Natural killer cell treated with Interleukin-12 subunit alpha and Interleukin-12 subunit beta and Interleukin-15 and Interleukin-18, amount 100 ng/mL, for 72 hours (primary cell): ENCODE measurements at places on chromosomes 2 and 18. TPM values are rescaled to one million over a fixed set of nuclear protein-coding genes. Genes with fewer than 3 reads are reported as not detected.
A peak's percentile ranks its signal among the peaks of the same experiment; 100 is the strongest.

- H3K4me1 ChIP-seq, result no peaks in the 10 kb centered on the region
- H3K4me3 ChIP-seq, result no peak overlapping the region
Measured at GRCh38 chr2:39991298-39991697, 212.2 kb upstream of the THUMPD2 start.

DNA sequence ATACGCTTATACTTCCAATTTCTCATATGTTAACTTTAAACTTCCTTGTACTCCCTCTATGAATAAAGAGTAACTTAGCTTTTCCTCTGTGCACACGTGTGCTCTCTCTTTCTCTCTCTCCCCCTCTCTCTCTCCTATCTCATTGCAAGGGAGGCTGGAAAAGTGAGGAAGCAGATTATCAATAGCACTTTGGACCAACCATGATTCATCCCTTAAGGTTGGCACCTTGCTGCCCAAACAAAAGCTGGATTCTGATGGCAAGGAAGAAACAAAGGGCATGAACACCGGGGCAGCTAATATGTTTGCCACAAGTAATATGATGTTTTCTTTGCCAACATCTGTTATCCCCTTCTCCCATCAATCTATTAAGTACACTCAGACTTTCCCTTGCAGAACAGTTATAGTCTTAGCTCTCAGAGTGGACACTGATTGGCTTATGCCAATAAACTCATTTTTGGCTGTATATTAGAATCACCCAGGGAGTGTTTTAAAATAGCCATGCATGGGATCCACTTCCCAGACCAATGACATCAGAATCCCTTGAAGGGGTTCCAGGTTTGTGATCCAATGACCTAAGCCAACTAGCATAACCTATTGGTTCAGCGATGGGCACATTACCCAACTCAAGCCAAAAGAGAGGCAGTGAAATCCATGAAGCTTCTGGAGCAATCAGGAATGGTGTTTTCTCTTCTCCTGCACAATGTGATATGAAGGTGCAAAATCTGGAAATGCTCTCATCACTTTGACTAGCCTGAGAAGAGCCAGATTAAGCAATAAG, 60.3 kb downstream of the MREG start:
- DNase-seq, result no peak
- H3K4me3 ChIP-seq, result no peak overlapping the region
- no peak overlapping the region for H3K27ac ChIP-seq
- no peaks in the 10 kb centered on the region for H3K36me3 ChIP-seq
- no peaks in the 10 kb centered on the region for H3K27me3 ChIP-seq

DNA sequence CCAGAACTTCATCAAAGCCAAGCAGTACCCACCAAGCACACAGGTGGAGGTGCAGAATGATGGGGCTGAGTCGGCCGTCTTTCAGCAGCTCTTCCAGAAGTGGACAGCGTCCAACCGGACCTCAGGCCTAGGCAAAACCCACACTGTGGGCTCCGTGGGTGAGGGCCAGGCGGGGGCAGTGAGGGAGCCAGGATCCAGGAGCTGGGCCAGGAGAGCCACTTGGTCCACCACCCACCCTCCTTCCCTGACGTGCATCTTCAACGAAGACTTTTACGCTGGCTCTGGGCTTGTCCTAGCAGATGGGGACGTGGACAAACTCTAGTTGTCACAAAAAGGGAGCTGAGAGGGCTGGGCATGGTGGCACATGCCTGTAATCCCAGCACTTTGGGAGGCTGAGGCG, 11.8 kb downstream of the VIL1 start:
- no peak overlapping the region for H3K27ac ChIP-seq
- H3K4me3 ChIP-seq, result no peak overlapping the region
- no peaks in the 10 kb centered on the region for H3K4me1 ChIP-seq
- H3K27me3 ChIP-seq, result no peaks in the 10 kb centered on the region
- no peak for DNase-seq

DNA sequence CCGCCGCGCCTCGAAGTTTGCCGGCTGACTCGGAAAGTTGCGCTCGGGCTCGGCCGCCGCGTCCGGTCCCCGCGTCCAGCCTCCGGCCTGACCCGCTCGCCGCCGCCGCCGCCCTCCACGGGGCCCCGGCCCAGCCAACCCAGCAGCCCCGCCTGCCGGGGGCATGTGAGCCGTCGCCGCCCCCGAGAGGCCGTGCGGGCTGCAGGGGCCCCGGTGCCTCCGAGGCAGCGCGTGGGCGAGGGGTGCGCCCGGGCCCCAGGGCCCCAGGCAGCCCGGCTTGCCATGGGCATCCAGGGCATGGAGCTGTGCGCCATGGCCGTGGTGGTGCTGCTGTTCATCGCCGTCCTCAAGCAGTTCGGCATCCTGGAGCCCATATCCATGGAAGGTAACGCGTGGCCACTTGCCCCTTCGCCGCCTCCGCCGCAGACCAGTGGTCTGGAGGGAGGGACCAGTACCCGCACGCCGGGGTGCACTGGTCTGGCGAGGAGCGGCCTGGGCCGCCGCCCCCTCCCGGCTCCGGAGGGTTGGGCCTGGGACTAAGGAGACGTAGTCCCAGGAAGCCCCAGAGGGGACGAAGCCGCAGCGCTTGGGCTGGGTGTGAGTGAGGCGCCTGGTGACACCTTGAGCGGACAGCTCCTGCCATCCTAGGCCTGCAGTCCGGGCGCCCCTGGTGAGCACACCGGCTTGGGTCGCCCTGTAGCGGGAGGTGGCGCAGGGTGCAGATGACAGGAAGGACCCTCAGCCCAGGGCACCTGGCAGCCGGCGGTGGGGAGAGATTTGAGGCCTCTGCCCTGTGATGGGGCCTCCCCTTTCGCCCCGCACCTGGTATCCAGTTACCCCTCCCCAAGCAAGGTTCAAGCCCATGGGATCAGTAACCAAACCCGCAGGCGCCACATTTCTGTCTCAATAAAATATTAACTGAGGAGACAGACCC, 49.9 kb downstream of the KCNIP3 start:
- peak overlapping the region; percentile 44 for H3K4me3 ChIP-seq
- peaks cover 22% of the 10 kb centered on the region for H3K27me3 ChIP-seq
- no peaks in the 10 kb centered on the region for H3K36me3 ChIP-seq

DNA sequence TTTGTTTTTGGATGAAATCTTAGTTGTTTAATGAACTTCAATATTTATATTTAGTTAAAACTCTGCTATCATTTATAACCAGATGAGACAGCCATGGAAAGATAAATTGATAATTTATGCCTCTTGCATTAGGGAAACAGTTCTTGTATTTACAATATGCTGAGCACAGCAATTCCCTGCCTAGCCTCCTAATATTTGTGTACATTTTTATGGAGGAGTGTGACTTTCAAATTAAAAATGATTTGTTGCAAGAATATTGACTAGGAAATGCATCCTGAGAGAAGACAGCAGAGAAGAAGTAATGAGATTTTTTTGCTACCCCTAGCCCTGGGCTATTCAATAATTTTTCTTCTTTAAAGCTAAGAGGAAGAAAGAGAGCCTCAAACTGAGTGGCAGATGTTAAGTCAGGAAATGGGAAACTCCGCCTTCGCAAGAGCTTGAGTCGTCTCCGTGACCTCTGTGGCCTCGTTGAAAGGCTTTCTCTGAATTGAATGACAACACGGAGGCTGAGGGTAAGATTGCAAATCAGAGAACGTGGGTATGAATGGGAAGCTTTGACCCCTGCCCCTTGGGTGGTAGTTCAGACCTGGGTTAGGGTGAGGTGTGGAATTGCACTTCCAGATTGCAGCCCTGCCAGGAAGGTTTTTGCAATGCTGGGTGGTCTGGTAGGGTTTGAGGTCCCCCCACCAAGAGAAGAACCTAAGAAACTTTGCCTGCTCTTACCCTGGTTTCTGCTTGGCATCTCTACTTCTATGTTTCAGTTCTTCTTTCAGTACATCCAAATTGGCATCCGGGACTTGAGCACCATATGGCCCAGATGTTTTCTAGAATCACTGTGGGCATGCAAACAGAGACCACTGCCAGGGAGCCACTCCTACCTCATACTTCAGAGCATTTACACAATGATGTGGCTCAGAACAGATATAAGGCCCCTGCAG, 210.3 kb upstream of the RBMS1 start:
- peaks cover 6% of the 10 kb centered on the region for H3K36me3 ChIP-seq
- no peak overlapping the region for H3K27ac ChIP-seq
- peaks cover 27% of the 10 kb centered on the region for H3K27me3 ChIP-seq
- no peak for DNase-seq
- no peaks in the 10 kb centered on the region for H3K4me1 ChIP-seq

- H3K27ac ChIP-seq, result no peak overlapping the region
- peaks cover 15% of the 10 kb centered on the region for H3K27me3 ChIP-seq
- no peak for DNase-seq
- no peaks in the 10 kb centered on the region for H3K36me3 ChIP-seq
- H3K4me3 ChIP-seq, result no peak overlapping the region
Measured at GRCh38 chr18:75139226-75139911, 69.6 kb downstream of the PTGR3 start.

GRCh38 chr2:64328415-64328722, 125.6 kb upstream of the LGALSL start:
- peaks cover 54% of the 10 kb centered on the region for H3K4me1 ChIP-seq
- H3K27me3 ChIP-seq, result no peaks in the 10 kb centered on the region
- peak overlapping the region; percentile 71 for H3K4me3 ChIP-seq
- no peaks in the 10 kb centered on the region for H3K36me3 ChIP-seq

Gene RGPD3
- not detected for total RNA-seq

DNA sequence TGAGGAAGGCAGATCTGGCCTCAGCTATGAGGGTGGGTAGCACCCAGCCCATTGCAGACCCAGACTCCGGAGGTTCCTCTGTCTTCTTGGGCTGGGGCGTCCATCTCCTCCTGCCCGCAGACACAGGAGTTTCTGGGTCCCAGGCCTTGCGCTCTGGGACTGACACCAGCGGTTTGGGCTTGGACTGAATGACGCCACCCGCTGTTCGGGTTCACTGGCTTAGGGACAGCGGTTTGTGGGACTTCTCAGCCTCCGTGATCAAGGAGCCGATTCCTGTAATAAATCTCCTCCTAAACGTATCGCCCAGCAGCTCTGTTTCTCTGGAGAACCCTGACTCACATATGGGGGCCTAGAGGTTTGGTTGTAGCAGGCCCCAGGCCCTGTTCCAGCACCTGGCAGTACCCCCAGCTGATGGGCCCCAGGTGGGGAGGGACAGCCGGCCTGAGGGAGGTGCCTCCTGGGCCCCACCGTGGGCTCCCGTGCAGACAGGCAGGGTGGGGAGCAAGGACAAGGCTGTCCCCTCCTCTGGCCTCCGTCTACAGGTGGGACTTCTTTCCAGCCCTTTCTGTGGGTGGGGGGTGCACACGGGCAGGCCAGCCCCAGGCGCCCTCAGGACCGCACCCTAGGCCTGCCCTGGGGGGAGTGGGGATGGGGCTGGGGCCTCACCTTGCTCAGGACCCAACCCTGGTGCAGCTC, 4.5 kb upstream of the AQP12A start:
- DNase-seq, result no peak
- H3K36me3 ChIP-seq, result no peaks in the 10 kb centered on the region
- H3K27me3 ChIP-seq, result no peaks in the 10 kb centered on the region
- H3K27ac ChIP-seq, result no peak overlapping the region

GRCh38 chr2:149630445-149630844, 42.9 kb upstream of the MMADHC start:
- H3K4me1 ChIP-seq, result no peaks in the 10 kb centered on the region
- no peak overlapping the region for H3K27ac ChIP-seq
- DNase-seq, result no peak
- H3K36me3 ChIP-seq, result no peaks in the 10 kb centered on the region
- H3K27me3 ChIP-seq, result peaks cover 14% of the 10 kb centered on the region
- no peak overlapping the region for H3K4me3 ChIP-seq

- no peak for DNase-seq
Measured at GRCh38 chr18:36756242-36756641, 72.6 kb downstream of the TPGS2 start.

Gene TMEM169
- total RNA-seq, result 1.9 TPM

Gene UGT1A10
- not detected for total RNA-seq

Gene ALK
- total RNA-seq, result not detected

Gene CGREF1
- total RNA-seq, result 0.36 TPM

- H3K36me3 ChIP-seq, result no peaks in the 10 kb centered on the region
- H3K27me3 ChIP-seq, result peaks cover 16% of the 10 kb centered on the region
- H3K27ac ChIP-seq, result no peak overlapping the region
Measured at GRCh38 chr2:60385648-60386047, 167.8 kb downstream of the BCL11A start.

DNA sequence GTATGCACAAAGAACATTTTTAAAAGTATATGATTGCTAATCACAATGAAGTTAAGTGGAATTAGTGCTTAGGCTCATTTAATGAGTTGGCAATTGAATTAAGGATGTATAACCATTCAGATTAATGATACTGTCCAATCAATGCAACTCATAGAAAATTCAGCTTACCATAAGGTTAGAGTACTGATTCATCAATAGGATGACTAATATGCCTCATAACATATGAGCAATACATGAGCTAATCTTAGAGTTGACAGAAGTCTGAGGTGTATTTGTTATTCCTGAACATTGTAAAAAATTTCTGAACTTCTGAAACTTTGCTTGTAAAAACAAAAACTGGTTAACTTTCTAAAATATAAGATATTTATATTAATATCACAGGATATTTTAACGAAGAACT, 118.3 kb upstream of the NETO1 start:
- no peaks in the 10 kb centered on the region for H3K4me1 ChIP-seq
- no peak overlapping the region for H3K27ac ChIP-seq
- no peak for DNase-seq
- H3K36me3 ChIP-seq, result no peaks in the 10 kb centered on the region
- no peaks in the 10 kb centered on the region for H3K27me3 ChIP-seq

Gene SPTBN1
- total RNA-seq, result 39.1 TPM

DNA sequence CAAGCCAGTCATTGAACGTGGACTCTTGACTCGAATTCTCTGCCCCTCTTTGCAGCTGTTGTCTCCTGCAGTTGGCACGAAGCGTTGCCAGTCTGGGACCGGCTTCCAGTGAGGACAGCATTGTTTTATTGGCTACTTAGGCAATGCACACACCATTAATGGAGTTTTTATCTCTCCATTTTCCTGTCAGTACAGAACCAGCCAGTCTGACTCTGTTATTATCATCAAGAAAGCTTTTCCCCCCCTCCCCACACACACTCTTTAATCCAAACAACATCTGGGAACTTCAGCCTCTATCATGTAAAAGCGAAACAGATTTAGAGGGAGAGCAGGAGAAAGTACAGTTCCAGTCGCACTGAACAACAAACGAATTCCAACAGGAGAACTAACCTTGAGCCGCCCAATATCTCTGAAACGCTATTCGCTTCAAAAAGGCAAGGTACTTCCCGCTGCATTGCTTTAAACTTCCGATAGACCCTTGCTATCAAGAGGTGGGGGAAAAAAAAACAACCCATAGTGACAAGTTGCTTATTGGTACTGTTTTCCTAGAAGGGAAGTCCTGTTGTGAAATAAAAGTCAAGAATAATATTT, 38.2 kb downstream of the ACVR1 start:
- peak overlapping the region; percentile 65 for H3K27ac ChIP-seq
- H3K4me3 ChIP-seq, result no peak overlapping the region
- peaks cover 19% of the 10 kb centered on the region for H3K4me1 ChIP-seq
- DNase-seq, result no peak
- no peaks in the 10 kb centered on the region for H3K36me3 ChIP-seq
- H3K27me3 ChIP-seq, result no peaks in the 10 kb centered on the region

GRCh38 chr2:12652723-12653122, 64.0 kb upstream of the TRIB2 start:
- no peak overlapping the region for H3K27ac ChIP-seq
- H3K4me1 ChIP-seq, result no peaks in the 10 kb centered on the region
- DNase-seq, result no peak
- H3K4me3 ChIP-seq, result no peak overlapping the region

Gene KCNS3
- not detected for total RNA-seq

- H3K27me3 ChIP-seq, result no peaks in the 10 kb centered on the region
- H3K27ac ChIP-seq, result no peak overlapping the region
- H3K4me3 ChIP-seq, result no peak overlapping the region
- H3K4me1 ChIP-seq, result no peaks in the 10 kb centered on the region
Measured at GRCh38 chr2:33002863-33003262, 56.1 kb downstream of the LTBP1 start.

Gene CAPN14
- total RNA-seq, result 0.43 TPM
